ENCODE measurements at places on chromosomes 5 and 9.

DNA sequence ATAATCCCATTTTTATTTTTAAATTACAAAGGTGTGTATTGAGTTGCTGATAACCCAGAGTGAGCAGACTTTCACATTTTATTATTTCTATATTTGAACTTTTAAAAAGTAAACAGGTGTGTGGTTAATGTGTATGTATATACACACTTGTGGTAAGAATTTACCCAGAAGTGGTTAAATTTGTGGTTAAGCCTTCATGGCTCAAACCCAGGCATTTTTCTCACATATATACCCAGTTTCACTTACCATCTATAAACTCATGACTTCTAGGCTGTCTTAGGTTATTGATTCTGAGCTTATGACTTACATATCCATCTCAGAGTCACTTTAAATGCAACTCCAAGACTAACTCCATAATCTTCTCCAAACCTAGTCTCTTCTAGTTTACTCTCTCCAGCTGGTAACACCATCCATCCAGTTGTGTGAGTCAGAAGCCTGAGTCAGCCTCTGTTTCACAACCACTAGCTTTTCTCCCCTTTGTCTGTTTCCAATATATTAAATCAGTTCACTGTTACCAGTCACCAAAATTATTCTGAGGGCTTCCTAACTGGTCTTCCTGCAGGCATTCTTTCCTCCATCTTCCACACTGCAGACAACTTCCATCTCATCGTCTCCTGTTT lies 20.2 kb downstream of the ZBED3 start:
- DNase-seq, result no peak

DNA sequence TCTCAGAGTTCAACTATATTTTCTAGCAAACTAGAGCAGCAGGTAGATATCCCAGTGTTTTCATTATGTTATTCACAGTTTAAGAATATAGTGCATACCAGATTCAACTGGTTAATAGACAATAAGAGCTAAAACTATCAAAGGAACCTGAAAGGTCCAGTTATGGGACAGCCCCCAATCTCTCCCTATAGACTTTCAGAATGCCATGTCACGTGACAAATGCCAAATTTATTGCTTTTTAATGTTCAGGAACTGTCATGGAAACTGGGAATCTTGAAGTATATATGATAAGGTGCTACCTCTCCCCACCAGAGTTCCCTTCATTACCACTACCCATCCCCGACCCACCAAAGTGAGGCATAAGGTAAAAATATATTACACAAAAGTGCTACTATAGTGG lies 629.0 kb upstream of the SEMA6A start:
- no peak for DNase-seq

- DNase-seq, result no peak
These were observed 989.6 kb upstream of the ARRDC3 start for GRCh38 chr5:92372766-92373165.

GRCh38 chr5:138625134-138625533 lies 49.9 kb upstream of the HSPA9 start:
- DNase-seq, result no peak

- DNase-seq, result no peak
These were observed 603.7 kb downstream of the BNC2 start for GRCh38 chr9:16266648-16267276.

GRCh38 chr9:37339923-37340322 lies 82.6 kb upstream of the GRHPR start:
- no peak for DNase-seq

- DNase-seq, result no peak
These were observed 241.8 kb downstream of the GAS1 start for GRCh38 chr9:86705490-86705889.

GRCh38 chr5:115948091-115948534 lies 14.2 kb upstream of the LVRN start:
- no peak for DNase-seq

GRCh38 chr9:98191181-98191608 lies 1.2 kb downstream of the CORO2A start:
- DNase-seq, result no peak

DNA sequence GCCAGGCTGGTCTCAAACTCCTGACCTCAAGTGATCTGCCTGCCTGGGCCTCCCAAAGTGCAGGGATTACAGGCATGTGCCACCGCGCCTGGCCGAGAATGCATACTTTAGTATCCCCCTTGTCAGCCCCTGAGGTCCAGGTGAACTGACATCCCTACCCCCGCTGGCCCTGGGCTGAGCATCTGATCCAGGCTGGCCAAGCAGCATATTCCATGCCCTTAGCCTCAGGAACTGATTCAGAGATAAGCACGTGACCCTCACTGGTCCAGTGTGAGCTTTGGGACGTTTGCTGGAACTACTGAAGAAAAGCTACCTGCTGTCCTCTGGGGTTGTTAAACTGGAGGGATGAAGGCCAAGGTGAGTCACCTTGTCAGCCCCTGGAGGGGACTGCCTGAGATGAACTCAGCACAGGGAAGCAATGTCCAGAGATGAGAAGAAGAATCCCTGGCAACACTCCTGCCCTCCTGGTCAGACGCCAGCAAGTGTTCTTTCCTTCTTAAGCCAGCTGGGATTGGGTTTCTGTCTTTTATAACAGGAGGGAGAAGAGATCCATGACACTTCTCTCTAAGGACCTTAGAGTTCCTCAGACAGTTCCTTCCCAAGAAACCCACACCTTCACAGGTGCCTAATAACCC lies 59.1 kb upstream of the FBXW11 start:
- DNase-seq, result no peak

DNA sequence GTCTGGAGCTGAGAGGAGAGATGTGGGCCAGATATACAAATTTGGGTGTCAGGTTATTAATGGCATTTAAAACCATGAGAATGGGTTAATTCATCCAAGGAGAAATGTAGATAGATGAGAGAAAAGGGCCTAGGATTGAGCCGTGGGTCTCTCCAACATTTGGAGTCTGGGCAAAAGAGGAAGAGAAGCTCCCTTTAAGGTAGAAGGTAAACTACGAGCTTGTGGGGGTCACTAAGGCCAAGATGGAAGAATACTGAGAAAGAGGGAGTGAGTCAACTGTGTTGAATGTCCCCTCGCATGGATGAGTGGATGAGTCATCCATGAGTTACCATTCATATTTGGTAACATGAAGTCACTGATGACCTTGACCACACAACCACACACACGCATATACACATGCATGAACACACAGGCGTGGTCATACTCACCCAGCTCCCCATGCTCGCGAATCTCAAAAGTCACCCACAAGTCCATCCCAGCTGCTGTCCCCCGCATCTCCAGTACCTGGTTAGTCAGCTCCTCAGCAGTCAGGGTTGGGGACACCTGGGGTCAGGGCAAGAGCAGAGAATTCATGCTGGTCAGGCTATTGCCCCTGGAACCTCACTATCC lies 6.8 kb upstream of the FCHSD1 start:
- no peak for DNase-seq

DNA sequence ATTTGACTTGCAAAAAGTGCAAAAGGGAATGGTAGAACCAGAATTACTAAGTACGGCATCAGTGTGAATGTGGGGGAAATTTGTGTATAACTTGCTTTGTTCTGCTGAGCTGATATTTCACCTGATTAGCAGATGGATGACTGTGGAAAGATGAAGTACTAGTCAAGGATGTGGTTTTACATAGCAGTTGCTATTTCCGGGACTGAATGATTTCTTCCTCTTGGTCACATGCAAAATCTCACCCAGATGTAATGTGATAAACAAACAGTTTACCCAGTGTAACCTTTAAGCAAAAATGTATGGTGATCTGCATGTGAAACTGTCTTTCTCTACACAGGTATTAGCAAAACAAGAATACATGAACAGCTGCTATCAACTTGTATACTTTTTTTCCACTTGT lies 46.1 kb downstream of the DCP2 start:
- DNase-seq, result peak; percentile 70

DNA sequence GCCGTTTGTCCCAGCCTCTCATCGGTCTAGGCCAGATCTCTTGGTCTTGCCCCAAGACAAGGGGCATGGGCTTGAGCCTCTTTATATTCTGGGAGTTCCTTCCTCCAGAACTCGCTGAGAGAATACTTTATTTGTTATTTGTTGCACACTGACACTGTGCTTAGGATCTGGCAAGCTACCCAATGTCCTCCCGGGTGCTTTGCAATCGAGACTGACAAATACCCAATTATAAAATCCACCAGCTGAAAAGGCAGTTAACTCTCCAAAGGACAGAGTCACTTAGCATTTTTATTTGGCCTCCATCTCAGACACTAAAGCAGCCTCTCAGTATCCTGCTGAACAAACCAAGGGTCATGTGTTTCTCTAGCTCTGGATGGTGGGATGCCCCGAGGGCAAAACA lies 500.2 kb upstream of the DAP start:
- no peak for DNase-seq

DNA sequence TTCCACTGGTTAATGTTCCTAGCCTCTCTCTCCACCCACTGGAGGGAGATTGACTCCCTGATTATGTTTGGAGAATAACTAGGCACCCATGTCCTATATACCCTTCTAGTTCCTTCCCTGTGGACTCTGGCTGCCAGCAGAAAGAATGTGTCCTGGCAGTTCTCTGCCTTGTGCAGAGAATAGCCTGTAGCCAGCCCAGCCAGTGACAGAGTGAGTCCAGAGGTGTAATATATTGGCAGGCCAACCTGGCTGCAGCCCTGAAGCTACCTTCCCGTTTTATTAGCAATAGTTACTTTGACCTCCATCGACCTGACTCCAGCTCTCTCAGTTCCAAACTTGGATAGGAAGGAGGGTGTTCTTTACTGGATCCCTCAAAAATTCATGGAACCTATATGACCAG lies 8.1 kb downstream of the SETD9 start:
- DNase-seq, result no peak

DNA sequence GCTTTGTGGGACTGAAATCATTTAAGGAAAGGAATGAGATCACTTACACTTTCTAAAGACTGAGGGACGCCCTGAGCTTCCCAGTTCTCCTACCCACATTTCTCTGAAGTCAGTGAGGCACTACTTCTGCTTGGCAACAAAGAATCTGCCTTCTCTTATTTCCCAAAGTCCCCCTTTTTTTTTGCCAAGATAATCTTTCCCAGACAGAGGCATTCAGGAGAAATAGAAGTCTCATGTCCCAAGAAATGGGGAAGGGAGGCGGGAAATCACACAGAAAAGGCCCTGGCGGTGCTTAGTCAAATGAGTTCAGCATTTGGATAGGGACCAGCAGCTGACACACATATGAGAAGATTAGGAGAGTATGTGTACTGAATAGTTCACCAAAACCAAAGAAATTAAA lies 159.7 kb downstream of the MUSK start:
- DNase-seq, result no peak

- no peak for DNase-seq
These were observed 446.2 kb downstream of the ELAVL2 start for GRCh38 chr9:23379842-23380241.

Data from CD4-positive, alpha-beta T cell treated with Interleukin-6 at 100 ng/mL for 8 hours (primary cell).